ENCODE measurements at places on chromosomes 13 and 19. TPM values are rescaled to one million over a fixed set of nuclear protein-coding genes. Genes with fewer than 3 reads are reported as not detected.

- no peaks in the 10 kb centered on the region for H3K4me1 ChIP-seq
- no peak for DNase-seq
- H3K4me3 ChIP-seq = no peak overlapping the region
- H3K27ac ChIP-seq = no peak overlapping the region
Measured at GRCh38 chr19:39810424-39810823, 23.5 kb downstream of the DYRK1B start.

GRCh38 chr13:71408416-71408815 is 458.6 kb downstream of the DACH1 start:
- no peak overlapping the region for H3K4me3 ChIP-seq
- no peak overlapping the region for H3K27ac ChIP-seq
- DNase-seq = no peak
- H3K27me3 ChIP-seq = no peaks in the 10 kb centered on the region

GRCh38 chr13:22961835-22962537 is 218.8 kb upstream of the SGCG start:
- DNase-seq = no peak
- H3K27ac ChIP-seq = no peak overlapping the region
- H3K4me3 ChIP-seq = no peak overlapping the region
- H3K4me1 ChIP-seq = no peaks in the 10 kb centered on the region

DNA sequence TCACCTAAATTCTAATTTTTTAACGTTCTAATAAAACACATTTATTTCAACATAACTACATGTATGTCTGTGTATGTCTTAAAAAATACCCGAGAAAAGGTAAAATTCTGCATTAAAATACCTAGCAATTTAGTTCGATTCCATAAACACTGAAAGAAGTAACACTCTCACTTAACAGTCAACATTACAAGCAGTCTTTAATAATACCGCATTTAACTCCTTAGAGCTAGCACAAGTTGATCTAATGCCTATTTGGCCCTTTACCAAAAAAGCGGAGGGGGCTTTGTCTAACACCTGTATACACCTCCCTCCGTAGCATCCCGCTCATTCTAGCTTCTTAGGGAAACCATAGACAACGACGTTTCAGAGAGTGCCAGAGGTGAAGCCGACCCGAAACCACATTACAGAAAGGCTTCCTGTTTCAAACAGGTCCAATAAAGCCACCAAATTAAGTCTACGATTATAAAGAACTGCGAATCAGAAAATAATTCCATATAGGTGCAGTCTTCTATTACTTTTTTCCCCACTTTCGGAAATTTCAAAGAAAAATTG is 1.2 kb downstream of the SPART start:
- H3K27ac ChIP-seq = no peak overlapping the region
- H3K4me1 ChIP-seq = no peaks in the 10 kb centered on the region
- peak overlapping the region; percentile 80 for H3K4me3 ChIP-seq
- no peaks in the 10 kb centered on the region for H3K27me3 ChIP-seq

DNA sequence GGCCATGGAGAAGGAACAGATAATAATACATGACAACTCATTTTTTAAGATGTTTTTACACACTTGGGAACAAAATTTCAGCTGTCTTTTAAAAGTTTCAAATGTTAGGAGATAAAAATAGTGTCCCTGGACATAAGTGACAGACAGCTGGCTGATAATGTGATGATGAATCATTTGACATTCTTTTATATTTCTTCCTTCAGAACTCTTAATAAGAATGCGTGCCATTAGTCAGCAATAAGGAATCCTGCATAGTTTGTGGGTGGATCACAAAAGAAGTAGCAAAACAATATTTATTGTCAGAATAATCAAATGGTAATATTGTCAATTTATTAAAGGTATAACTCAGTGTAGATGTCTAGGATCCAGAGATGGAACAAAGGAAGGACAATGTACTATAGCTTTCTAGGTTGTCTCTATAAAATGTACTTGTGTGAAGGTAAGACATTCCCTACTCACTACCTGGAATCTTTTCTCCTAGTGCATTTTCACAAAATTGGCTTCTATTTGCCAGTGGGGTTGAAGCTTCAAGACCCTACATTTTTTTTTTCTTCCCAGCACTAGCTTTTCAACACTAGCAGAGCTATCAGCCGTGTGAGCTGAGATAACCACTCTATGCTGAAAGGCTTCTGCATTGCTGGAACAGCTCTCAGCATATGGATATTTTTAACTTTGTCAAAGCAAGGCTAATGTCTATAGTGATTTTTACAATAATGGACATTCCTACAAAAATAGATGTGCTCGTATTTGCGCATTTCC is 175.6 kb upstream of the SLITRK6 start:
- peak overlapping the region; percentile 3 for H3K4me3 ChIP-seq
- H3K27me3 ChIP-seq = no peaks in the 10 kb centered on the region
- peak overlapping the region; percentile 89 for H3K27ac ChIP-seq
- no peaks in the 10 kb centered on the region for H3K36me3 ChIP-seq

- no peak overlapping the region for H3K27ac ChIP-seq
- no peaks in the 10 kb centered on the region for H3K27me3 ChIP-seq
- no peaks in the 10 kb centered on the region for H3K4me1 ChIP-seq
- DNase-seq = no peak
Measured at GRCh38 chr13:75175575-75175974, 306.4 kb downstream of the TBC1D4 start.

GRCh38 chr13:74056801-74057542 is 77.2 kb downstream of the KLF12 start:
- peak overlapping the region; percentile 20 for H3K27ac ChIP-seq
- no peak for DNase-seq
- H3K4me3 ChIP-seq = no peak overlapping the region
- H3K4me1 ChIP-seq = peaks cover 18% of the 10 kb centered on the region

DNA sequence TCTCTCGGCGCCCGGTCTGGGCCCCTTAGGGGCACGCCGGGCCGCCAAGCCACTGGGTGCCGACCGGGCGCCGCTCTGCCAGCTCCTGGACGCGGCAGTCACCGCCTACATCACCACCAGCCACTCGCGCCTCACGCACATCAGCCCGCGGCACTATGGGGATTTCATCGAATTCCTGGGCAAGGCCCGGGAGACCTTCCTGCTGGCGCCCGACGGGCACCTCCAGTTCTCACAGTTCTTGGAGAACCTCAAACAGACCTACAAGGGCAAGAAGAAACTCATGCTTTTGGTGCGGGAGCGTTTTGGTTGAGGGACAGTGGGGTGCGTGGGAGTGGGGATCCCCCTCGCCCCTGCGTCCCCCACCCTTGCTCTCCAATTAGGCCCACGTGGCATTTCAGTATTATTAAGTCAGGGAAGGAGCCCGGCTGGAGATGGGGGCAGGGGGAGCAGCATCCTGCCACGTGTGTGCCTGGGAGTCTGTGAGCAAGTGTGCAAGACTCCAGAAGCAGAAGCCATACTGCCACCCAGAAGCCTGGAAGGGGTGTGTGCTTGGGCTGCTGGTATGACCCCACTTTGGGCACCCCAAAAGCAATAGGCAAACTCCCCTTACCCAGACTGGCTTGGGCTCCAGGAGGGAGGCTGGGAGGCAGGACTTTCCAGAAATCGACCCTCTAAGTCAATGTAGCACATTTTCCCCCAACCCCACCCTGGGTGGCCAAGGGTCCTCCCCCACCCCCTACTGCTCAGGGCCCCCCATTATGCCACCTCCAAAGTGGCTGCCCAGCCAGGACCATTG is 35.7 kb downstream of the ZSWIM4 start:
- no peak overlapping the region for H3K27ac ChIP-seq
- peaks cover under 1% of the 10 kb centered on the region for H3K36me3 ChIP-seq
- DNase-seq = no peak
- no peaks in the 10 kb centered on the region for H3K27me3 ChIP-seq
- no peaks in the 10 kb centered on the region for H3K4me1 ChIP-seq
- H3K4me3 ChIP-seq = no peak overlapping the region

GRCh38 chr19:53485046-53486004 is 17.8 kb downstream of the ZNF813 start:
- no peak overlapping the region for H3K27ac ChIP-seq
- H3K36me3 ChIP-seq = peaks cover 9% of the 10 kb centered on the region
- H3K4me3 ChIP-seq = no peak overlapping the region
- no peaks in the 10 kb centered on the region for H3K4me1 ChIP-seq

DNA sequence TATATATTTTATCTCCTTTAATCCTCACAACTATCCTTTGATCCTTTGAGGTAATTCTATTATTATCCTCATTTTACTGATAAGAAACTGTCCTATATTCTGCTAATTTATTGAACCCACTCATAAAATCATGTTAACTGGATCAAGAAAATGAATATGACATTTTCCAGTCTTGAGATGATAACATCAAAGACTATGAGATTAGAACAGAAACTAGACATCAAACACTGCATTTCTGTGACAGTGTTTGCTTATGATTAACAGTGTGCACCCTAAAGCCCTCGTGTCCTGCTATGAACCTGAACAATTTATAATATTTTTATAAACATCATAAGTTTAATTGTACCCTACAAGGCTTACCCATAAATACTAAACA is 96.3 kb downstream of the TBC1D4 start:
- no peak for DNase-seq
- H3K4me3 ChIP-seq = no peak overlapping the region

DNA sequence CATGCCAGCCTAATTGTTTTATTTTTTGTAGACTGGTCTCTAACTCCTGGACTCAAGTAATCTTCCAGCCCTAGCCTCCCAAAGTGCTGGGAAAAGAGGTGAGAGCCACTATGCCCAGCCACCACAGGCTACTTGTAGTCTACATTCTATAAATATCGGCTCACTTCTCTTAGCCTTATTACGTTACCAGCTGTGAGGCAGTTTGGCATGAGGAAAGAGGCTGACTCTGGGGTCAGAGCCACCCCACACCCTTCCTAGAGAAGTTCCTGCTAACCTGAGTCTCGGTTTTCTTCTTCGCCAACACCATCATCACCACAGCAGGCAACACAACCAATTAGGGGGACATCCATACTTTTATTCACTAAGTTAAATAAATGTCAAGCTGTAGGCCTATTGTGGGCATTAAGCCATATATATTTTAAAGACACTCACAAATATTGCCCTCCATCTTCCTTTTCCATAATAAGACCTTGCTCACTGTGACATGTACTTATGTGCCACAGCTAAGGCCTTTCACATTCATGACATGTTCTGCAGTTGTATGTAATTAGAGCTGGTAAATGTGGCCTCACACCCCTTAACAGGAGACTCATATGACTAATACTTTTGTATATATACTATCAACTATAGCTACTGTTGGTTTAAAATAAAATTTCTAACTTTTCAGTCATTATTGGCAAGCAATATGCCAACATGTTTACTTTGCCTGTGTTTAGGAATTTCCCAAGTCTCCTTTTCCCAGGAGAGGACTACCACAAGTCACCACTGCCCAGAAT is 5.7 kb downstream of the SLC25A30 start:
- peaks cover 6% of the 10 kb centered on the region for H3K36me3 ChIP-seq
- H3K27ac ChIP-seq = peak overlapping the region; percentile 9
- no peaks in the 10 kb centered on the region for H3K27me3 ChIP-seq

GRCh38 chr13:100721885-100722512 is 47.4 kb upstream of the TMTC4 start:
- no peak overlapping the region for H3K4me3 ChIP-seq
- no peaks in the 10 kb centered on the region for H3K4me1 ChIP-seq
- no peaks in the 10 kb centered on the region for H3K27me3 ChIP-seq

- no peaks in the 10 kb centered on the region for H3K27me3 ChIP-seq
- H3K4me1 ChIP-seq = no peaks in the 10 kb centered on the region
- H3K27ac ChIP-seq = no peak overlapping the region
- H3K4me3 ChIP-seq = no peak overlapping the region
Measured at GRCh38 chr13:85812282-85812681, 13.1 kb upstream of the SLITRK6 start.

DNA sequence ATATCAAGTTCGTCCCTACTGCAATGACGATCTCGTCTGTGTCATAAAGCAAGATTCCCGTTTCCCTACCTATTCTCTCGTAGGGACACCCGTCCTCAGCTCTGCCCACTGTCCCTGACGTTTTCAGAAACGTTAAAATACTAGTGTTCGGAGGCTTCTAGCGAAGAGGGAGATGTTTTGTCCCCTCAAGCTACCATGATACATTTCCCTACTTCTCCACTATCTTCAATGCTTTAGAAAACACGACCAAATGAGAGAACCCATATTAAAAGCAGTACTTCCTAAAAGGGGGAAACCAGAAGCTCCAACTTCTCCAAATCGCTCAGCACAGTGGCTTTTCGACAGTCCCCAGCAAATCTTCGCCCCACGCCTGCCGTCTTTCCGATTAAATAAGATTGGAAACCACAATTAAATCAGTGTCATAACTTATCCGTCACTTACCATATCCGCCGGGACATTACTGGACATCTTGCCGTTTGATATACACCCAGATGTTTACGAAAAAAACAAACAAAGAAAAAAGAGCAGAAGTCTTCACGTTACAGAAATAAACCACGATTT is 1.3 kb downstream of the UBL3 start:
- H3K36me3 ChIP-seq = no peaks in the 10 kb centered on the region
- DNase-seq = peak; percentile 35
- H3K4me3 ChIP-seq = peak overlapping the region; percentile 97
- peak overlapping the region; percentile 93 for H3K27ac ChIP-seq
- no peaks in the 10 kb centered on the region for H3K27me3 ChIP-seq

DNA sequence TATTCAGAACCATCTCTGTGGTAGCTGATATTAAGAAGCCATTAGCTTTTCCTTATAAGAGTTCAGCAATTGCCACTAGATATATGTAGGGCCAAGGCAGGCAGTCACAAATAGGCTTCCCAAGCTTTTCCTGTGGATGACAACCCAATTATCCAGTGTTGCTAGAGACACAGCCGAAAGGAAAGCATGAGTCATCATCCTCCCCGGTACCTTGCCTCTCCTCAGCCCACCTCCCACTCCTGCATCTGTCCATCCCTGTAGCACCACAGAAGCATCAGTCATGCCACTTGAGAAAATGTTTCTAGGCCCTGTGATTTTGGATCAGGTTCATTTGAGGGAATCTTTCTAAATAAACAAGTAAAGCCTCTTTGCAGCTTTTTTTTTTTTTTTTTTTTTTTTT is 204.3 kb downstream of the DNAJC15 start:
- no peak for DNase-seq
- peaks cover 1% of the 10 kb centered on the region for H3K4me1 ChIP-seq
- no peaks in the 10 kb centered on the region for H3K27me3 ChIP-seq

- H3K4me1 ChIP-seq = peaks cover 31% of the 10 kb centered on the region
- H3K4me3 ChIP-seq = peak overlapping the region; percentile 88
- H3K27ac ChIP-seq = peak overlapping the region; percentile 98
- H3K36me3 ChIP-seq = peaks cover 13% of the 10 kb centered on the region
- DNase-seq = peak; percentile 34
- no peaks in the 10 kb centered on the region for H3K27me3 ChIP-seq
Measured at GRCh38 chr13:91347996-91348905, 764 bp downstream of the MIR17HG start.

GRCh38 chr19:485077-485476 is 11.2 kb upstream of the MADCAM1 start:
- no peak overlapping the region for H3K4me3 ChIP-seq
- no peak for DNase-seq
- no peak overlapping the region for H3K27ac ChIP-seq
- no peaks in the 10 kb centered on the region for H3K36me3 ChIP-seq

GRCh38 chr19:13022111-13022858 is 27.0 kb downstream of the NFIX start:
- peaks cover 4% of the 10 kb centered on the region for H3K4me1 ChIP-seq
- DNase-seq = peak; percentile 41
- H3K36me3 ChIP-seq = no peaks in the 10 kb centered on the region
- H3K4me3 ChIP-seq = no peak overlapping the region
- no peak overlapping the region for H3K27ac ChIP-seq

The S1PR4 gene
- not detected for total RNA-seq

The CDKN2D gene
- total RNA-seq = 11.1 TPM

The ARHGAP33 gene
- total RNA-seq = 47.4 TPM

The NXNL1 gene
- not detected for total RNA-seq

The RFX1 gene
- total RNA-seq = 8.9 TPM

The PSG5 gene
- total RNA-seq = not detected

The FFAR1 gene
- not detected for total RNA-seq

The KIR2DL3 gene
- not detected for total RNA-seq

Data from cardiac muscle cell (in vitro differentiated cells and primary cell).